ENCODE measurements at places on chromosomes 3 and 15.

DNA sequence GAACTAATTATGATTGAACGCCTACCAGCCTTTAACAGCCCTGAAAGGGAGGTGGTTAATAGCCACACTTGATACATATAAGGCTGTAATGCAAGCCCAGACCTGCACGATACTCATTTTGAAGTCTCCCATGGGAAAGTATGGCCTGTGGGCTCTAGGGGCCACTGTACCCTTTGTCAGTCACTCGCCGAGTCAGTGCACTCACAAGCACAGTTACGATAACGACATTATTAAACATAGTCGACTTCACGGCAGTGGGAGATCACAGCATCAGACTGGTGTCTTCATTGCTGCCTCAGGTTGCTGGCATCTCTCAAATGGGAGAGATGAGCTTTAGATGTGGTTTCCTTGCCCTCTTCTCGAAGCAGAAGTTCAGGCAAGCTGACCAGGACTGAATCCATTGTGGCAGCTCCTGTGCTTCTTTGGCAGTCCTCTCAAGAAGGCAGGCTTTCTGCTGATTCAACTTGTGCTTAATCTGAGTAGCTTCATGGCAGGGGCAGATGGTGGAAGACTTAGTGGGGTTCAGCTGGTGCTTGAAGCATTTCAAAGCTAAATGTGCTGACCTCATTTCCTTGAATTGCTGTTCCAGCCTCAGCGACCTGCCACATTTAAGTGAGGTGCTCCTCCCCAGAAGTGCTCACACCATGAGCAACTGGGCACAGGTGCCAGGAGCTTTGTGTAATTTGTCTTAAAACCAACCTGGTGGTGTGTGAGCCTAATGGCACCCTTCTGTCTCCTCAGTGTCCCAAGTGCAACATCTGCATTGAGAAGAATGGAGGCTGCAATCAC, 15.8 kb upstream of the P4HTM start:
- no peak for DNase-seq

GRCh38 chr3:161890147-161890625, 393.6 kb downstream of the OTOL1 start:
- no peak for DNase-seq

GRCh38 chr3:42898896-42899675, 6.9 kb upstream of the ZNF662 start:
- DNase-seq = no peak

- DNase-seq = no peak
Observed at GRCh38 chr3:39275963-39276593, 3.8 kb downstream of the CX3CR1 start.

- DNase-seq = no peak
Observed at GRCh38 chr3:116030131-116030850, 407.0 kb downstream of the GAP43 start.

GRCh38 chr3:79253271-79253670, 514.5 kb downstream of the ROBO1 start:
- no peak for DNase-seq

DNA sequence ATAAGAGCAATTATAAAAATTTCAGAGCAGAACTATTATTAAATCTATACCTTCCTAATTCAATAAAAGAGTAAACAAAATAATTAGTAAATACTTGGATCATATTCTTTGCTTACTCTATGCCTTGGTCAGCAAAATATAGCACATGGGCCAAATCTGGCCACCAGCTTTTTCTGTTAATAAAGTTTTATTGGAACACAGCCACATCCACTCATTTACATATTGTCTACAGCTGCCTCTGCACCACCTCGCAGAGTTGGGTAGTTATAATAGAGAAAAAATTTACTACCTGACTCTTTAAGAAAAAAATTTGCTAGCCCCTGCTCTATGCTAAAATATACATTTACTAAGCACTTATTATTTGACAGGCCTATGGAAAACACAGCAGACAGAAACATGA, 32.2 kb upstream of the GANC start:
- no peak for DNase-seq

DNA sequence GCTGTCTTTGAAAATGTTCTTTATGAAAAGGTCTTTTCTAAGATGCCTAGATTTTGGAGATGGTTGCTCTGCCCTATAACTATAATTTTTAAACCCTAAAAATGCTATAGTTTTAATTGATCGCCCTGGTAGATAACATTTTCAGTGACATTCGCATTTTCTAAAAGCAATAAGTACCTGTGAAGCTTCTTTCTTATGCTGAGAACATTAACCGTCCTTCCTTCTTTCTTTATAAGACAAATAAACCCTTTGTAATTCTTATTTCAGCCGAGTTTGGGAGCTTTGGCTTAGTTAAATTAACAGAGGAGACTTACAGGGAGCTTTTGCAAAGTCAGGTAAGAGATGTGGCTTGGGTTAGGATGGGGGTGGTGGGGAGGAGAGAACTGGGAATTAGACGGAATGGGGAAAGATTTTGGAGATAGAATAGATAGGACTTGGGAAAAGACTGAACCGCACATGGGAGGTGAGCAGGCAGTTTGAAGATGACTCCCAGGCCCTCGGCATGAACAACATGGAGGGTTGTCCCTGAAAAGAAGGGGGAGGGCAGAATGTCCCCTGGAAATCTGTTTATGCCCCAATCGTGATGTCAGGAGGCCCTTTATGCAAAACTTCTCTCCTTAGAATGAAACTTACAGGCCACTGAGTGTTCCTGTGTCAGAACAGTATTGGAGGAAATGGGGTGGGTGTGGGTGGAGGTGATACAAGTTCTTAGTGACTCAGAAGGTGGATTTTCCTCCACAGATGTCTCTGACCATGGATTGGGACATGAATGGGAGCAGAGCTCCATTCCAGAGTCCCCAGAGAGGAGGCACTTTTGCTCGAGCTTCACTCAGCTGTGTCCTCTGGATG, 76.2 kb upstream of the LARS2 start:
- DNase-seq = no peak

- no peak for DNase-seq
Observed at GRCh38 chr3:129592381-129593131, 13.9 kb downstream of the PLXND1 start.

DNA sequence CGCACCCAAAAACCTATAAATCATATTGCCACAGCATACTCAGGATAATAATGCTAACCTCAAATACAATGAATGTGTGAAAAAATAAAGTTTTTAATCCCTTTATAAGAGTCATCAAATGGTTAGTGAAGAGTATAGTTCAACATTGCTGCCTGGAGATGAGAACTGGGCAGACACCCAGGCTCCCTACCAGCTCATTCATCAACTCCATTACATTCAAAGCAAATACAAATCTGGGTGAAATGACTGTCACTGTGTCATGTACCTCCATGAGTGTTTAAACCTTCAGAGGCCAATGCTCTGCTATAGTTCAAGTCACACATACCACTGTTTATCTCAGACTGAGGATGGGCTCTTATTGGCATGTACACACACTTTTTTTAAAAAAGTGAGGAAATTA, 167.2 kb upstream of the KCNMB2 start:
- DNase-seq = no peak

- DNase-seq = no peak
Observed at GRCh38 chr15:92882697-92883162, 17.4 kb upstream of the CHD2 start.

- DNase-seq = no peak
Observed at GRCh38 chr15:43920815-43921214, 94.0 kb downstream of the WDR76 start.

DNA sequence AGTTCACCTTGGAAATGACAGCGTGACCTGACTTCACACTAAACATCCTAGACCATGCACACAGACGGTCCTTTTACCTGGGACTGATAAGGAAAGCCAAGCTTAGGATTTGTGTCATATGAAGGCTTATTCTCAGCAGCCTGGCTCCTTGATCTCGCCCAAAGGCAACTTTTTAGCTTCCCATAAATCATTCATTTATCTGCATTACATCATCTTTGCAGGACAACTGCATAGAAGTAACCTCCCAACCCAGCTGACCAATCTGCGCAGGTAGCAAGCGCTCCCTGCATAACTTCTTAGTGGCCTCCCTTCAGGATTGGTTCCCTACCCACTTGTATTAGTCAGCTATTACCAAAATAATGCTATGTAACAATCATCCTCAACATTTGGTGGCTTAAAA, 389.9 kb upstream of the PROK2 start:
- DNase-seq = no peak

- no peak for DNase-seq
Observed at GRCh38 chr15:68683026-68683425, 104.2 kb downstream of the CORO2B start.

GRCh38 chr3:34109021-34109420, 310.6 kb downstream of the PDCD6IP start:
- DNase-seq = no peak

GRCh38 chr3:141913150-141913811, 36.8 kb downstream of the ATP1B3 start:
- DNase-seq = no peak

- DNase-seq = no peak
Observed at GRCh38 chr3:167740961-167741587, 5.6 kb downstream of the SERPINI1 start.

- no peak for DNase-seq
Observed at GRCh38 chr15:90033006-90033405, 31.9 kb downstream of the ZNF710 start.

DNA sequence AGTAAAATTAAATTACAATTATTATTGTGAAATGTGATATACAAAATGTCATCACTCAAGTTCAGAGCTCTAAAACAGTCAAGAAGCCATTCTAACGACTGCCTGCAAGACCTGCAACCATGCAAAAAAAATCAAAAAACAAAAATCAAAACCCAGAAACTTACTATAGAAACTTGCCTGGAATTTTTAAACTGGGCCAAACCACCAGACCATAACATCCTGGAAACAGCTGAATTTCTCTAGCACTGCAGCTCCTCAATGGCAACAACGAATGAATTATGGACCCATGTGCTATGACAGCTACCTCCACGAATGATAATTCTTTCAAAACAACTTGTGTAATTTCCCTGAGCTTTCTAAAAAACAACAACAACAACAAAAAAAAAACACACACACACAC, 130.0 kb upstream of the KCNMB2 start:
- no peak for DNase-seq

DNA sequence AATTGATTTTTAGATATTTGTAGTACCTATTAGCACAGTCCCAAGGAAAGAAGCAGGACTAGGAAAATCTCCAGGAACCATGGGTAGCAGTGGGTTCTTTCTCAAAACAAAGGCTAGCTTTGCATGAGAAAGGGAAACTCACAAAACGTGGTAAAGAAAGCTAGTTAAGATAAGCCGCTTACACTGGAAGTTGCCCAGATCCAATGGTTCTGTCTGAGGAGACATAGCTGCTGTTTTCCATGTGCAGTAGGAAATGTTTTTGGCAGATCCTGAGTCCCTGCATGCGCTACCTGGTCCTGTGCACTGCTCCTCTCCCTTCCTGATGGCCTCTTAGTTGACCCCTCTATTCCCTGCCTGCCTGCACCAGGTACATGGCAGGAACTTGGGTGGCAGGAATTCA, 60.4 kb downstream of the TFG start:
- no peak for DNase-seq

- no peak for DNase-seq
Observed at GRCh38 chr3:183313351-183313750, 60.3 kb downstream of the B3GNT5 start.

- no peak for DNase-seq
Observed at GRCh38 chr15:100250176-100250800, 91.5 kb downstream of the ADAMTS17 start.

GRCh38 chr3:32301426-32301825, 62.9 kb downstream of the CMTM8 start:
- DNase-seq = no peak

- no peak for DNase-seq
Observed at GRCh38 chr3:195247086-195247862, 23.7 kb downstream of the XXYLT1 start.

DNA sequence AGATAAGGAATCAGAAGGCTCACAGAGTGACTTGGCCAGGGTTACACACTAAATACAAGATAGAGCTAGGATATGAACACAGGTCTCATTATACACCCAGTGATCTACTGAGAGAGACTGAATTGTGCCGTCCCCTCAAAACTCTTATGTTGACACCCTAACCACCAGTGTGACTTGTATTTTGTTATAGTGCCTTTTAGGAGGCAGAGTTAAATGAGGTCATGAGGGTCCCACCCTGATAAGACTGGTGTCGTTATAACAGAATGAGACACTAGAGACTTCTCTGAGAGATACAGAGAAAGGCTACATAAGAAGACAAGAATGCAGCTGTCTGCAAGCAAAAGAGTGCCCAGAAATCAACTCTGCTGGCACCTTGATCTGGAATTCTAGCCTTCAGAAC, 12.6 kb downstream of the KPNA1 start:
- DNase-seq = no peak

GRCh38 chr3:61628636-61629035, 67.3 kb downstream of the PTPRG start:
- DNase-seq = no peak

DNA sequence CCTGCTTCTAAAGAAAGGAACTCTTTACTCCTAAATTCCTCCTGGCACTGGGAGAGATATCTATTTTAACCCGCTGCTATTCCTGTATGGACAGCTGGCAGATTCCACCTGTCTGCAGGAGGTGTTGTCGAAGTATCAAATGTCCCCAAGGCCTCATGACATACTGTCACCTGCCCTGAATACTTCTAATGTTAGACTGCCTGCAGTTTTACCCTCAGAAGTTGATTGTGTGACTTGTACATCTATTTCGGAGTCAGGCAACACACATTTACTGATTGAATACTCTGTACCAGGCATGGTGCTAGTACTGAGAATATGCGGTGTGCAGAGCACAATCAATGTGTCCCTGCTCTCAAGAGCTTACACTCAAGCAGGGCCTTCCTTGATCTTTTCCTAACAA, 38.6 kb downstream of the PDZRN3 start:
- no peak for DNase-seq

DNA sequence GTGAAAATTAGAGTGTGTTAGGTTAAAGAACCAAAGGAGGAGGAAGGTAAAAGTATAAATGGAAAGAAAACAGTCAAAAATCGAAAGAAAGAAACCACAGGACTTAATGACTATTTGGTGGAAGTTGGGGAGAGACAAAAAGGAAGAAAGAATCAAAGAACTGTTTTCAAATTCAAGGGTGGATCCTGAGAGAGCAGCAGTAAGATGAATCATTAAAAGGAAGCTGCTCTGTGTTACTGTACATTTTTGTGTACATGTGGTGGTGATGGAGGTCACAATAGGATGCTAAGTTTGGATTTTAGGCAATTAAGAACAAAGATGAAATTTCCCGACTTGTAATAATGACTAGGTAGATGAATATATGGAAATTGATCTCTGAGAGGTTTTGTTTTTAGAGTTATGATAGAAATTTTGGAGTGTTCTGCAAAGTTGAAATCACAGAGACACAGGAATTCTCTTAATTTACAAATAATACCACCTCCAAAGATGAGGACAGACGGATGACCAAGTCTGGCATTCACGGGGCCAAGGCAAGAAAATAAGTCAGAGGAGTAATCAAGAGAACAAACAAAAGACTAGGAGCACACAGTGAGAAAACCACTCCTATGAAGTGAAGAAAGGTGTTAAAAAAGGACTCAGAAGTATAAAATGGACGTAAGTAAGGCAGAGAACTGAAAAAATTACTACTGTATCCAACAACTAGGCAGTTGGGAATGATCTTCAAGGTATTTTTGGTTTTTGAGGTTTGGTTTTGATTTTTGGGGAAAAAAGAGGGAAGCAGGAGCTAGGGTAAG, 7.1 kb downstream of the DHX36 start:
- no peak for DNase-seq
